ENCODE measurements at places on chromosomes 7 and 10.

GRCh38 chr7:34622771-34623250 is 35.2 kb upstream of the NPSR1 start:
- DNase-seq: no peak

DNA sequence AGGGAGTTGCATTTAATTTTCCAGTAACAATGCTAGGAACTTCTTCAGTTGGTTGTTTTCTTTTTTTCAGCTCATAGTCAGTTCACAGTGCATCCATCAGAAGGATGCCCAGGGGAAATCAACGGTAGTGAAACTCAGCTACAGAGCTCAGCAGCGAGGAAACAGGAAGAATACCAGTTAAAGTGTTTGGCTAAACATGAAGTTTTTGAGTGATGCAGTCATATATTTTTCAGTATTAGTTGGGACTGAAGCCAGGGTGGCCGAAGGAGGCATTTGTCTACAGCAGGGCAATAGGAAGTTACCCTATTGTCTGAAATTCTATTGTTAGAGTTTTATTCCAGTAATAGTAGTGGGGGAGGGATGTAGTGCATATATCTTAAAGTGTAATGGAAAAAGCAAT is 45.3 kb upstream of the MALRD1 start:
- DNase-seq: no peak

DNA sequence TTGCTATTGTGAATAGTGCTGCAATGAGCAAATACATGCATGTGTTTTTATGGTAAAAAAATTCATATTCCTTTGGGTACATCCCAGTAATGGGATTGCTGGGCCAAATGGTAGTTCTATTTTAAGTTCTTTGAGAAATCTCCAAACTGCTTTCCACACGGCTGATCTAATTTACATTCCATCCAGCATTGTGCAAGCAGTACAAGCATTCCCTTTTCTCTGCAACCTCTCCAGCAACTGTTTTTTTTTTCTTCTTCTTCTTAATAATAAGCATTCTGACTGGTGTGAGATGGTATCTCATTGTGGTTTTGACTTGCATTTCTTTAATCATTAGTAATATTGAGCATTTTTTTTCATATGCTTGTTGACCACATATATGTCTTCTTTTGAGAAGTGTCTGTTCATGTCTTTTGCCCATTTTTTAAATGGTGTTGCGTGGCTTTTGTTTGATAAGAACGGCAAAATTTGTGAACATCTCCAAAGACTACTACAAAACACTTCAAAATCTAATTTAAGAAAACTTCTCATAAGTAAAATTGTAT is 136.1 kb upstream of the MYO3A start:
- no peak for DNase-seq

- no peak for DNase-seq
Observed at GRCh38 chr10:93865794-93866425, 27.9 kb upstream of the SLC35G1 start.

DNA sequence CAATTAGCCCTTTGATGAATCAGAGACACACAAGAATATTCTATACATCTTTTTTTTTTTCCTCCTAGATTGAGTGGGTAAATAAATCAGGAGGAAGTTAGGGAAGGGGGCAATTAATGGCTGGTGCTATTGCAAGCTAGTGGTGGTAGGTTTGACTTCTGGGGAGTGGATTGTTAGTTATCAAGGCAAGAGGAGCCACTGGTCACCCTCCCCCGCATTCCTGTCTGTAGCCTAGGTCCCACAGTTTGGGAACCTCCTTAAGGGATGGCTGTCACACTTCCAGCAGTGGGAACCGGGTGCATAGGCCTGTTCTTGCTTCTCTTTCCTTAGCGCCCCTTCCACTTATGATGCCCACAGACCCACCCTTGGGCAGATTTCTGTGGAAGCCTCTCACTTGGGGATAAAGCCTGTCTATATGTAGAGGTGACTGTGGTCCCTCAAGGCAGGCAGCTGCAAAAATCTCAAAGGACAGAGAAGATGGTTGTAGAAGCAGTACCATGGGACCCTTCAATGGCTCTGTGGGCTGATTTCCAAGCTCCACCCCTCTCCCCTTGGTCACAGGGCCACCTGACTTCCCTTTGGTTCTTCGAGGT is 2.3 kb upstream of the ADCK2 start:
- no peak for DNase-seq

- no peak for DNase-seq
Observed at GRCh38 chr10:99443500-99443899, 13.1 kb upstream of the GOT1 start.

- no peak for DNase-seq
Observed at GRCh38 chr10:7135188-7135587, 275.6 kb downstream of the SFMBT2 start.

GRCh38 chr7:135160858-135161653 is 9.5 kb downstream of the CYREN start:
- no peak for DNase-seq
